ENCODE measurements at places on chromosomes 2 and 18.

GRCh38 chr2:105380432-105381100 lies 18.3 kb downstream of the FHL2 start:
- no peak for DNase-seq

- peak; percentile 44 for DNase-seq
Observed at GRCh38 chr2:159035790-159036411, 67.5 kb downstream of the TANC1 start.

DNA sequence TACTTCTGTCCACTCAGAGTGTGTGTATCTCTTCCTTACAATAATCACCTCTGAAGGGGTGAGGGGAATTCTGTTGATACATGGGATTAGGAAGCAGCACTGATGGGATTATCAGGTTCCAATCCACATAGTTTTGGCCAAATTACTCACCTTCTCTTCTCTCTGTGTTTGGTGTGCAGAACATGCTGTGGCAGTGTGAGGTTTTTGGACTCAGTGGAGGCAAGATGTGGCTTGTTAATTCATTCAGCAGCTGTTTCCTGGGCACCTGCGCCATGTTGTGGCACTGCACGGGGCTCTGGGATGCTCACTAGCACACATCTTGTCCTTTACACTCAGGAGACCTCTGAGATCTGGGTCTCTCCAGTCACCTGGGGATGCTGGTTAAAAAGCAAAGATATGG lies 350.3 kb upstream of the HS6ST1 start:
- DNase-seq = no peak

DNA sequence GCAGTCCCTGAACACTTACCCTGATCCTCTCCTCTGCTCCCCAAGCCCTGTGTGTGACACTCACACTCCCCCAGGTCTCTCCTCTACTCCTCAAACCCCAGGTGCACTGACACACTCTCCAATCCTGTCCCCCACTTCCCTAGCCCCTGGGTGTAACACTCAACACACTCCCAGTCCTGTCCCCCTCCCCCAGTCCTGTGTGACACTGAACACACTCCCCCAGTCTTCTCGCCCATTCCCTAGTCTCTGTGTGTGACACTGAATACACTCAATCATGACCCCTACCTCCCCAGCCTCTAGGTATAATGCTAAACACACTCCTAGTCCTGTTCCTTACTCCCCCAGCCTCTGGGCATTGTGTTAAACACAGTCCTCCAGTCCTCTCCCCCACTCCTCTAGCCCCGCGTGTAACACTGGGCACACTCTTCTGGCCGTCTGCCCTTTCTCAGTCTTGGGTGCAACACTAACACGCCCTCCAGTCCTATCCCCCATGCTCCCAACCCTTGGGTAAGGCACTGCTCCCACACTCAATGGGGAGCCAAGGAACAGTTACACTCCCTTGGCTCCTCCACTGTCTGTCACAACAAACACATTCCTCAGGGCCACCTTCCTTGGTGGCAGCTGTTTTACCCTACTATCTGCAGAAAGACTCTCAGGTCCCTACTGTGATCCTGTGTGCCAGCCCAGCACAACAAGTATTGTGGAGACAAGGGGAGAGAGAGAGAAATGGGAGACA lies 82.5 kb upstream of the PKDCC start:
- no peak for DNase-seq

GRCh38 chr2:168378960-168379669 lies 77.0 kb upstream of the CERS6 start:
- DNase-seq = no peak

DNA sequence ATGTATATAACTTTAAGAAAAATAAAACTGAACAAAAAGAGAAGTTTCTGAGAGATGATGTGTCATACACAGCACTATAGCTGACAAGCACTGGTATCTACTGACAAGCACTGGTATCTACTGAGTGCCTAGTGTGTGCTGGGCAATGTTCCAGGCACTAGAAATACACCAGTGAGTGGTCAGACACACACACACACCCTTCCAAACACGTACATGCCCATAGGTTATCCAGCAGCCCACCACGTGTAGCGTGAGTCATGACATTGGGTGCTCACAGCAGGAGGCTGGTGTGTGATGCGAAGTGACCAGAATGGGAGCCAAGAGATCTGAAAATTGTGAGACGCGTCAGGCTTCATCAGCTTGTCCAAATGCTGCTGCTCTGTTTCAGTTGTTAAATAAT lies 12.2 kb upstream of the GNAL start:
- peak; percentile 44 for DNase-seq

- DNase-seq = no peak
Observed at GRCh38 chr2:33312355-33312754, 164.1 kb upstream of the RASGRP3 start.

DNA sequence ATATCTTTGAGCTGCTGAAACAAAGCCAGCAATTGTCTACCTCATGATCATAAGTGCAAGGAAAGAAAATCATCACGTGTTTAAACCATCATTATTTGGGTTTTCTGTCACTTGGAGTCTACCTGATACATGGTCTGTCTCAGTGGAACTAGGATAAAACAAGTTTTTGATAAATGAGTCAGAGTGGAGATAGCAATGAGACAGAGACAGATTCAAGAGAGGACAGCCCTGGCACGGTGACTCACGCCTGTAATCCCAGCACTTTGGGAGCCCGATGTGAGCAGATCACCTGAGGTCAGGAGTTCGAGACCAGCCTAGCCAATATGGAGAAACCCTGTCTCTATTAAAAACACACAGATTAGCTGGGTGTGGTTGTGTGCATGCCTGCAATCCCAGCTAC lies 93.8 kb downstream of the PMAIP1 start:
- DNase-seq = peak; percentile 13

DNA sequence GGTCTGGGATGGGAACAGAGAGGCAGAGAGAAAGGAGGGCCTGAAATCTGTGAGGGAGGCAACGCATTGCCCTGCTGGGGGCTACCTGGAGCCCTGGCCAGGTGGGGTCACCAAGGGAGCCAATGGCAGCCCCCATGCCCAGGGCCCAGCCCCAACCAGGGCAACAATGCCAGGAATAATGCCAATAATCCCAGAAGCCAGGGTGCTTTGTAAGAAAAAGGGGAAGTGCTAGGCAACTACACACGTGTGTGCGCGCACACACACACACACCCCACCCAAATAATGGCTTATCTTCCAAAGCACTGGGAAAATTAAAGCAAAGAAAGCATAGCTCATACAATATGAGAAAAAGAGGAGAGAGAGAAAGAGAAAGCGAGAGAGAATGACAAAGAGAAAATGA lies 7.0 kb upstream of the CLEC4F start:
- no peak for DNase-seq

DNA sequence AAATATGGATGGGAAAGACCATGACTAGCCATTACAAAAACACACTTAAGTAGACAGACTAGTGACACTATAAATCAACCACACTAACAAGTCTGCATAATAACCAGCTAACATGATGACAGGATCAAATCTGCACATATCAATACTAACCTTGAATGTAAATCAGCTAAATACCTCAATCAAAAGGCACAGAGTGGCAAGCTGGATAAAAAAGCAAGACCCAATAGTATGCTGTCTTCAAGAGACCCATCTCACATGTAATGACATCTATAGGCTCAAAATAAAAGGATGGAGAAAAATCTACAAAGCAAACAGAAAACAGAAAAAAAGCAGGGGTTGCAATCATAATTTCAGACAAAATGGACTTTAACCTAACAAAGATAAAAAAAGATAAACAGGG lies 16.3 kb downstream of the PFN4 start:
- DNase-seq = no peak

- DNase-seq = peak; percentile 53
Observed at GRCh38 chr18:35616664-35617423, 35.3 kb downstream of the GALNT1 start.

DNA sequence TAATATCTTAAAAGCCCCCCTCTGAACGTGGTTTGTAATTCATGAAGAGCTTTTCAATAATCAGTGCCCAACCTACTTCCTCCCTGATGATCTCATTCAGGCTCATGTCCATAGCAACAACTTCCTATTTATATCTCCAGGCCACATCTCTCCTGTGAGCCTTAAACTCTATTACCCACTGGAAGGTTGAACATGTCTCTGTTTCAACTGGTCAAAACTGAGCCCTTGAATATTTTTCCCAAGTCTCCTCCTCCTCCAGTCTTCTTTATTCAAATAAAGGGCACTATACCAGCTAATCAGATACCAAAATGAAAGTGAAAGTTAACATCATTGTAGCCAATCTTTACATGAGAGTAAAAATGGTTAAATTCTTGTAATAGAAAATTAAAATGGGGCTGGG lies 63.7 kb upstream of the ITGA4 start:
- peak; percentile 95 for DNase-seq

- DNase-seq = no peak
Observed at GRCh38 chr2:85282914-85283313, 44.9 kb downstream of the TGOLN2 start.

GRCh38 chr2:80573167-80573566 lies 268.6 kb upstream of the LRRTM1 start:
- no peak for DNase-seq

- DNase-seq = no peak
Observed at GRCh38 chr2:54755641-54756326, 32.3 kb downstream of the EML6 start.

DNA sequence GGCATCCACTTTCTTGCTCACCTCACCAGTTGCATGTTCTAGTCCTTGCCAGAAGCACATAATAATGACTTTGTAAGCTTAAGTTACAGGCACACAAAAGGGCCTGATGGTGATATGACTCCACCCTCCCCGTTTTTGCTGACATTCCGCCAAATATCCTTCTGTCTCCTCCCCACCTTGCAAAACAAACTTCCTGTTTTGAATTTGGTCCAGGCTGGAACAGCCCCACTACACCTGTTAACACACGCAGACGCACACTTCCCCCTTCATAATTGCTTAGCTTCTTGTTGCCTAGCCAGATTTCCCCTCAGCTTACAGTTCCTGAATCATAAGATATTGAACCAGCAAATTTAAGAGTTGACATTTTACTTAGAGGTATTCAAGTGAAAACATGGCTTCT lies at the start of gene MGAT5:
Gene MGAT5 (plus strand): TSS at position 269 of the 400 bp plus-strand sequence. CDS start 332 bp downstream, outside the sequence.
- DNase-seq = no peak

GRCh38 chr2:110670826-110671225 lies 7.0 kb downstream of the BUB1 start:
- DNase-seq = no peak

- peak; percentile 22 for DNase-seq
Observed at GRCh38 chr18:75482880-75483279, 55.4 kb upstream of the SMIM21 start.

GRCh38 chr18:75160364-75160763 lies 48.6 kb downstream of the PTGR3 start:
- DNase-seq = no peak

GRCh38 chr2:84022810-84023431 lies 436.2 kb downstream of the SUCLG1 start:
- DNase-seq = peak; percentile 56

GRCh38 chr18:12606592-12607315 lies 51.2 kb downstream of the SPIRE1 start:
- DNase-seq = peak; percentile 47

GRCh38 chr2:43133708-43134570 lies 92.5 kb downstream of the ZFP36L2 start:
- DNase-seq = no peak

DNA sequence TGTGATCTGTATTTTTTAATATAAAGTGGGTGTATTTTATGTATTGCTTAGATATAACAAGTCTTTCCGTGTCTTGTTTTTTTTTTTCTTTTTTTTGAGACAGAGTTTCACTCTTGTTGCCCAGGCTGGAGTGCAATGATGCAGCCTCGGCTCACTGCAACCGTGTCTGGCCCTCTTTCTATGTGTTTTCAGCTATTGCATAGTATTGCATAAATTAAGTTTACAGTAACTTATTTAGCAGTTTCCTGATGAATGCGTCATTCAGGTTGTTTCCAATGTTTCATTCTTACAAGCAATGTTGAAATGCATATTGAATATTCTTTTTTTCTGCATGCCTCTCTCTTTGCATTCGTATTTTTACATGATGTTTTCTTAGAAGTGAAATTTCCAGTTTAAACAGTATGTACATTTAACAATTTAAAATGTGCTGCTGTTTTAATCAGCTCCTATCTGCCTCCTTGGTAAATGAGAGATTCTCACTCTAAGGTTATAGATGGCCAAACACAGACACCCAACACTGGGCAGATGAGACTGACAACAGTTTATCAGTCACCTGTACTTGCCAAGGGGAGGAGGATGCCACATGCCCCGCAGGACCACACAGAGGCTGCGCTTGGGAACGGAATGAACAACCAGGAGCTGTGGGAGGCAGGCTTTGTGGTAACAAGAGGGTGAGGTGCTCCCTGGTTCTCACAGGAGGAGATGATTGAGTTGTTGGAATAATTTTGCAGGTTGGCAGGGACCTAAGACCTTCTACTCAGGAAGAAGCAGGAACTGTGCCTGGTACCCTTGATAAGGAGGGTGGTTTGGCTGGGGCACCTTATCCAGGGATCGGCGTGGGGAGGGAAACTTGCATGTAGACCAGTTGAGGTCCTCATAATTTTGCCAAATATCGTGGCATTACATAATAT lies 7.5 kb downstream of the SLC9A4 start:
- no peak for DNase-seq

DNA sequence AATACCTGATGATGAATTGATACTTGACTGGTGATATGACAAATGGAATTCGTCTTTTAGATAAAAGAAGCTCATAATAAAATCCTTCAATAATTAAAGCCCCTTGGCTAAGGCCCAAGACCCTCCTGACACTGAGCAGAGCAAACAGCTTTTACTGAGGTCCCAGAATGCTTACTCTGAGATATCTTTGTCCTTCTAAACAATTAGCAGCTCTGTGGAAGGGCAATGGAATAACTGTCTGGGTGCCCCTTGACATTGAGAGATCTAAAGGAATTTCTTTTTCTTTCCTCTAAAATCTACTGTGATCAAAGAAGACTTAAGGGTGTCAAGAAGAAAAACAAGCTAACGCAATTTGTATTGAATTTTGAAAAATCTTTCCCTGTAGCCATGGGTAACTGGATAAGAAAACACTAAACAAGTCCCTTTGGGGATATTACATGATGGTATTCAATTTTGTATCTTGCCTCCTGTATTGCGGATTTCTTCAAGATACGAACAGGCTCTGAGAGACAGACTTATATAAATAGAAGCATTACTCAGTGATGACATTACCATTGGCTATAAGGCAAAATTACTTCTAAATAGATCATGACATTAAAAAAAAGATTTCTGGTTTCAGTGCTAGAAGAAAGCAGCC lies 128.8 kb downstream of the MREG start:
- no peak for DNase-seq

DNA sequence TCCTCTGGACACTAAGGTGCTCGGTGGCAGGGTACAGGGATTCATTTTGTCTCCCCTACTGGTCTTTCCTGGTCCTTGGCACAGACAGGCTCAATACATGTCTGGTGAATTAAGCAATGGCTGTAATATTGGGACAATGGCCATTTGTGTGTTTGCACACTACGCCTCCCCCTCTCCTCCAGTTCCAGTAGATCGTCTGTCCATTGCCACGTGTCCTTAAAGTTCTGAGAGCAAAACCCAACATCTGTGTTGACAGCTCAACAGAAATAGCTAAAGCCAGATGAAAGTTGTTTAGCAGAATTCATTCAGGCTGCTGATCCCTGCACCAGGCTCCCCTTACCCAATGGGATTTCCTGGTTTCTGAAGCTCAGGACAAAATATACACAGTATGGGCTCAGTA lies 9.0 kb upstream of the FABP1 start:
- no peak for DNase-seq
